ENCODE measurements at places on chromosomes 2 and 18.
A peak's percentile ranks its signal among the peaks of the same experiment; 100 is the strongest.

- no peak for DNase-seq
Measured at GRCh38 chr18:3329471-3329870, 67.5 kb downstream of the MYL12B start.

DNA sequence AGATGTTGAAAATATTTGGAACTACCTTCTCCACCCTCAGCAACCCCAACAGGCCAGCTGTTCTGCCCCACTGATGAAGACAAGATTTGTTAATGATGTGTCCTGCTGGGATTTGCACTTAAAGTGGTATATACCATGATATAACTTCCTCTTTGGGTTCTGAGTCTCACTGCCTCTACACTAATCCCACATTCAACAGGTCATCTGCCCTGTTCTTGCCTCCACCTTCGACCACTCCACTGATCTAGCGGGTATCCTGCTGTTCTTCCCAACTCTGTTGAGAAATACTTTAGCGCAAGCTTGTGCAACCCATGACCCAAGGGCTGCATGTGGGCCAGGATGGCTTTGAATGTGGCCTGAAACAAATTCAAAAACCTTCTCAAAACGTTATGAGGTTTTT is 72.7 kb downstream of the LRP1B start:
- no peak for DNase-seq

GRCh38 chr2:42170619-42171395 is 1.7 kb downstream of the EML4 start:
- DNase-seq: no peak

GRCh38 chr2:10494351-10495066 is 46.4 kb upstream of the ODC1 start:
- DNase-seq: no peak

DNA sequence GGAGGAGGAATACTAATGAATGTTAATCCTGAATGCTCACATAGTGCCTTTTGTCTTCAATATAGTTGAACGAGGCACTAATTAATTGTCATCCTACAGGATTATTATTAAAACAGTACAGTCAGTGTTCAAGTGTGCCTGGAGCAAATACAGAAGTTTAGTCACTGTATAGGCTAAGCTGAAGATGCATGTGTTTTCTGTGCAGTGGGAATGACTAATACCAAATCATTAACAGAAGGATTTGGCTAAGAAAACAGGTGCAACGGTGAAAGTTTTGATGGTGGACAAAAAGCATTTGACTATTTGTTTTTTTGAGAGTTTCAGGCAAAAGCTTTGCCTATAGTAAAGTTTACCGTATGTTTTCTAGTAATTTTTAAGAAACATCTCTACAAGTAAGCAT is 62.8 kb downstream of the DCC start:
- DNase-seq: no peak

DNA sequence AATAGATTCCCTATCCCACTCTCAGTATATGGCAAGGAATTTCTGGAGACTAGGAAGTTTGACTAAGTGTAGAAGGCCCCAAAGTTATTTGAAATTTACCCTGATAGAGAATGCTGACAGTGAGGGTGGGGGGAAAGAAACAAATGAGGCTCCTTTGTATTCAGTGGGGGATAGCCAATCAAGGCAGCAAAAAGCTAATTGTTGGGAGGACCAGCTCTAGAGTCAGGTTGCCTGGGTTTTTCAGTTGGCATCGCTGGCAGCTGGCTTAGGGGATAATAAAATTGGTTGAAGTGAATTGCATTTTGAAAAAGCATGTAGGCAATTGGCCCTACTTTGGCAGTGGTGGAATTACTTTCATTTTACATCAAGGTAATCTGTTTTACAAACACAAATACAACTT is 79.4 kb upstream of the STAM2 start:
- DNase-seq: no peak

DNA sequence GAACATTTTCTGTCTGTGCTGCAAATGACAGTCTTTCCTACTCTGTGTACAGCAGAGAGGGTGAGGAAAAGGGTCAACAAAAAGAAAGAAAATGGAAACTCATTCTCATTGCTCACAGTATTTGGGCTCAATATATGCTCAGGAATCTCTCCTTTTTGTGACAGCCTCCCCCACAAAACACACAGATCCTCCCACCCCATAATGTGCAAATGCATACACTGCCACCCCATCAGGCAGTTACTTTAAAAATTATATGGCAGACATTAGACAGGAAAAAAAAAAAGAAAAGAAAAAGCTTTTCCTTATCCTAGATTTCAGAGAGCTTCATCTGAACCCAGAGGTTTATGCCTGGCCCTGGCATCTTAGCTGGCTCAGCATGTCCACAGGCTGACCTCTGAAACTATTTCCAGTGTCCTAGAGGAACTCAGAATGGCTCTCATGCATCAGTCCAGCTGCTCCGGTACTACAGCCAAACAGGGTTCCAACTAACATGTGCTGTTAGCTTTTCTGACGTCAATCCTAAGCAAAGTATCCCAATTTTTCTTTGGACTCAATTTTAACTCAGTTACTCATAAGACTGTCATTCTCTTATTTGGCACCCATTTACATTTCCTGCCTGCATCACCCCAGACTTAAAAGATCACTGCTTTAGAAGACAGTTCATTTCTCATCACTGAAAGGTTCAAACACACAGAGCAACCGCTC is 105.9 kb downstream of the RBMS1 start:
- DNase-seq: no peak

- no peak for DNase-seq
Measured at GRCh38 chr2:173669271-173669853, 295.8 kb downstream of the SP3 start.

DNA sequence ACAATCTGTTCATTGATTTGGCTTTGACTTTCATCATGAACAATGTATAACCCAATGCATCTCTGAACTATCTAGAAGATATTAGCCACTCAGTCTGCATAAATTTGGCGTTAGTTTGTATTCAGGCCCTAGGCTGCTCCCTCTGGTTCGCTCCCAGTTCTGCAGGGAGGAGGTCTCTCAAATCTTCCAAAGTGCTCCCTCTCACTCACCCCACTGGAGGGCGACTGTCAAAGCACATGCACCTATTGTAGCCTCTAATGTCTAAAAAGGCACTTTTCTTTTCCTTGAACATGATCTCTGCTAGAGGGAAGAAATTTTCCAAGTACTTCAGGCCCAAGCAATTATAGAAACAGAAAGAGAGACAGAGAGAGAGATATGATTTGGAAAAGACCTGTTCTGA is 291.5 kb downstream of the TDRD15 start:
- peak; percentile 8 for DNase-seq

- no peak for DNase-seq
Measured at GRCh38 chr2:8750221-8750620, 68.4 kb downstream of the ID2 start.

DNA sequence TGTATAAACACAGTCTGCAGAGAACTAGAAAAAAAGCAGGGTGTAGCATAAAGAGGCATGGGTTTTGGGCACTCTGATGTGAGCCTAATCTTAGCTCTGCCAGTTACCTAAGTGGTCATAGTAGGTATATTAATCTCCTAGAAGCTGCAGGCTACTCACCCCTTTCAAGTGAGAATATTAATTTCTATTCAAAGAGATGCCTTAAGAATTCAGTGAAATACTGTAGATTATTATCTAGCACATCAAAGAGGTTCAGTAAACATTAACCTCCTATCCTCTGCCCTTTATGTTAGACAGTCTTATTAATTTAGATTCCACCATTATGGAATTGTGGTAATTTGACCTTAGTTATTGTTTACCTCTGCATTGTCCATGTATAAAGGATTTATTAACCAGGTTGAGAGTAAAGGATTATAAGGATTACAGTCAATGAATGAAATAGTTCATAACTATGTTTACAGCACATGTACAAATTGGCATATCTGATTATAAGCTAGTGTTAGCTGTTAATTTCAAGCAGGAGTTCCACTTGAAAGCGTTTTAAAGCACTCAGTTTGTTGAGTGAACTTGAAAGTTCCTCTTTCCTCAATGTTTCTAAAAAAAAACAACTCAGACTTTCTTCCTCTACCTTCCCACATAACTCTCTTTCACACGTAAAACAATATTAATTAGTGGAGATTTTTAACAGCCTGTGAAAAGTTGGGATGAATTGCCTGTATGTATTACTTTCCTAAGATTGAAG is 150.6 kb upstream of the EPC2 start:
- no peak for DNase-seq

- no peak for DNase-seq
Measured at GRCh38 chr2:105248316-105249070, 7.0 kb downstream of the GPR45 start.

DNA sequence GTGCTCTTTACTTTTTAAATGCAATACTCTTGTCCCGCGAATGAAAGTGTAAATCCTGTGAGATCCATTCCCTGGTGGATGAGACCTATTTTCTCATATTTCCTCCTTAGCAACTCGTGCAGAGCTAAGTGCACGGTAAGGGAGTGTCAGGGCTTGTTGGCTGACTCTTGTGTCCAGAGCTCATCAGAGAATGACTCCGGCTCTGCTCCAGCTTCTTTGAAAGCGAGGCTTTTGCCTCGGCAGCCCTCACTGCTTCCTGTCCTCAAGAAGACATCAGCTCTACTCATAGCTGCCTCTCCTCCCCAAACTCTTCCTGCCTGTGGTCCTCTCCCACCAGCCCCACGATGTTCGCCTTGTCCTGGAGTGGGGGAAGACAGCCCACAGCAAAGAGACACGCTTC is 70.7 kb downstream of the LIPG start:
- DNase-seq: no peak

- no peak for DNase-seq
Measured at GRCh38 chr2:155054712-155055111, 356.2 kb downstream of the KCNJ3 start.

GRCh38 chr18:34870555-34871310 is 160.6 kb downstream of the DTNA start:
- no peak for DNase-seq

- DNase-seq: no peak
Measured at GRCh38 chr2:237217995-237218616, 132.4 kb downstream of the COPS8 start.

DNA sequence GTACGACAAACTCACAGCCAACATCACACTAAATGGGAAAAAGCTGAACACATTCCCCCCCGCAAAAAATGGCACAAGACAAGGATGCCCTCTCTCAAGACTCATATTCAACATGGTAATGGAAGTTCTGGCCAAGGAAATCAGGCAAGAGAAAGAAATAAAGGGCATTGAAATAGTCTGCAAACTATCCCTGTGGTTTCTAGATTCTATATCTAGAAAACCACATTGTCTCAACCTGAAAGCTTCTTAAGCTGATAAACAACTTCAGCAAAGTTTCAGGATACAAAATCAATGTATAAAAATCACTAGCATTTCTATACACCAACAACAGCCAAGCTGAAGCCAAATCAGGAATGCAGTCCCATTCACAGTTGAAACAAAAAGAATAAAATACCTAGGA is 294.6 kb upstream of the CYP26B1 start:
- DNase-seq: no peak

DNA sequence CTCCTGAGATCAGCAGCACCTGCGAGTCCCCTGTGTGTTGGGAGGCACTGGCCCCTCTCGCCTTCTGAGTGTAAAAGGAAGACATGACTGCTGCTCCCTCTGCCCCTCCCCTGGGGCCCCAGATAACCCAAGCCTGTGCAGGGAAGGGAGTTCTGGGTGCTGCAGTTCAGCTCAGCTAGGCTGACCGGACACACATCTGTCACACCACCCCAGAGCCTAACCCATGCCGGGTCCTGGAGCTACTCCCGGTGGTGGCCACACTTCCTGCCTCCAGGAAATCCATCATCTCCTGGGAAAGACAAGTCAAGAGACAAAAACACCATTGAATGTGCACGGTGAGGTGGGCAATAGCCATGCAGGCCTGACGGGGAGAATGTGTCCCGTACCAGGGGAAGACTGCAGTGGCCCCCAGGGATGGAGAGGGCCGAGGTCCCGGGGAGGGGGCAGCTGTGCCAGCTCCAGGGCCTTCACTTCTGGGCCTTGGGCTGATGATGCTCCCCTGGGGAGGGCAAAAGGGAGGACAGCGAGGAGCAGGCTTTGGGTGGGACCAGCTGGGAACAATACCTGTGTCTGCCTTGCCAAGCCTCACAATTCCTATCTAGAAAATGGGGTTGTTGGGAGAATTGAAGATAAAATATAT is 210.6 kb downstream of the TFCP2L1 start:
- no peak for DNase-seq

DNA sequence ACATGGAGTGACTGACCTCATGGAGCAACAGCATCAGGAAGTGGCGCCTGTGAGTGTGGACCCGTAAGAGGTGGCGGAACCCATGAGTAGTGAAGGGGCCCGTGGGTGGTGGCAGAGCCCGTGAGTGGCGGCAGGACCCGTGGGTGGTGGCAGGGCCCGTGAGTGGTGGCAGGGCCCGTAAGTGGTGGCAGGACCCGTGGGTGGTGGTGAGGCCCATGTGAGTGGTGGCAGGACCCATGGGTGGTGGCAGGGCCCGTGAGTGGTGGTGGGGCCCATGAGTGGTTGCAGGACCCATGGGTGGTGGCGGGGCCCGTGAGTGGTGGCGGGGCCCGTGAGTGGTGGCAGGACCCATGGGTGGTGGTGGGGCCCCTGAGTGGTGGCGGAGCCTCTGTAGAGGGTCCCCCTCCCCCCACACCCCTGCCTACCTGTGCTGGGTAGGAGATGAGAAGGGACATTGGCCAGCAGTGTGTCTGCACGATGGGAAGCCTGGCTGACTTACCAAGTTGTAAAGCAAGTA is 407.7 kb upstream of the SALL3 start:
- no peak for DNase-seq

- DNase-seq: no peak
Measured at GRCh38 chr18:79322441-79322840, 73.3 kb upstream of the NFATC1 start.

DNA sequence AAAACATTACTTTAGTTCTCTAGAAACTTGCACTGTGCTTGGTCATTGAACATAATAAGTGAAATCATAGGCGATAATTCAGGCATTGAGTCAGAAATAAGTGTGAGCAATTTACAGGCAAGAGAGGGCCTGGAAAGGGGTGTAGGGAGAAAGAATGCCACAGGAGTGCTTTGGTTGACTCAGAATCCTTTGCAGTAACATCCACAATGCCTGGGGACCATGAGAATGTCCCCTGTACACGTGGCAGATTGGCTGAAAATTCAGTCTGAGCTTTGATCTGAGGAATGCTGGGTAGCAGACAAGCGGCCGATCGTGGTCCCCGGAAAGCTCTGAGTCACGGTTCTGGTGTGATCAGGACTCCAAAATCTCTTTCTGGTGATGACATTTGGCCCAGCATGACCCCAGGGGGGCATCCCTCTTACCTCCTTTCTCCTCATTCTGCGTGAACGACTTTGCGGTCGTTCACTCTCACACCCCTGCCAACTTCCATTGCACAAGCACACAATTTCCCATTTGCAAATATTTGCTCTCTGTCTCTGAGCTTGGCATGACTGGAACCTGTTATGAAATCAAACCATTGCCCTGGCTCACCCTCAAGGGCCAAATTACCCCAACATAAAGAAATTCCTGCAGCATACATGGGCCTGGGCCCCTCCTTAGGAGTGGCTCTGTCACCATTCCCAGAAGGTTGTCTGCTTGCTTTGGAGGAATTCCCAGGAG is 305.0 kb upstream of the EPAS1 start:
- no peak for DNase-seq
